ENCODE measurements at places on chromosomes 2 and 18.

- H3K27me3 ChIP-seq: no peaks in the 10 kb centered on the region
- no peak overlapping the region for H3K27ac ChIP-seq
- H3K4me3 ChIP-seq: no peak overlapping the region
- H3K36me3 ChIP-seq: no peaks in the 10 kb centered on the region
Measured at GRCh38 chr2:81263989-81264388, 959.4 kb upstream of the LRRTM1 start.

- H3K4me3 ChIP-seq: no peak overlapping the region
- H3K4me1 ChIP-seq: peaks cover 6% of the 10 kb centered on the region
- H3K27ac ChIP-seq: peak overlapping the region; percentile 54
- no peaks in the 10 kb centered on the region for H3K27me3 ChIP-seq
- no peak for DNase-seq
Measured at GRCh38 chr2:113966832-113967231, 76.9 kb downstream of the ACTR3 start.

GRCh38 chr2:238950551-238950950, 102.7 kb downstream of the TWIST2 start:
- H3K36me3 ChIP-seq: no peaks in the 10 kb centered on the region
- peaks cover 3% of the 10 kb centered on the region for H3K27me3 ChIP-seq
- no peak for DNase-seq
- no peak overlapping the region for H3K27ac ChIP-seq
- peaks cover 9% of the 10 kb centered on the region for H3K4me1 ChIP-seq

DNA sequence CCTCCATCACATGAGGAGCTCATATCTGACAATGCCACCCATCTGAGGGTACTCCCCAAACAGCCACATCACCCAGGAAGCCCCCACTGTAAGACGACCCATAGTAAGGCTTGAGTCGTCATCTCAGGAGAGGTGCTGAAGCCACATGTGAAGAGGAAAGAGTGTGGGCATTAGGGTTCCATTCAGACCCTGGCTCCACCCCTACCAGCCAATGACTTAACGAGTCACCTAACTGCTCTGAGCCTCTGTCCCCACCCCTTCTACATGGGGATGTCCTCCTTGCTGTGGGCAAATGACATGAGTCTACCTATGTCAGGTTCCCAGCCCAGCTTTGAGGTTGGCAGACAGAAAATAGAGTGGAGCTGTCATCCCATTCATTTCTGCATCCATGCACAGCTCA, 46.3 kb downstream of the C1QL2 start:
- H3K4me3 ChIP-seq: no peak overlapping the region
- H3K36me3 ChIP-seq: peaks cover 14% of the 10 kb centered on the region
- no peak overlapping the region for H3K27ac ChIP-seq
- H3K4me1 ChIP-seq: no peaks in the 10 kb centered on the region

GRCh38 chr2:45103351-45104345, 94.4 kb upstream of the SIX2 start:
- peaks cover 5% of the 10 kb centered on the region for H3K27me3 ChIP-seq
- no peak overlapping the region for H3K4me3 ChIP-seq

GRCh38 chr18:6161549-6161948, 253.2 kb downstream of the L3MBTL4 start:
- H3K36me3 ChIP-seq: no peaks in the 10 kb centered on the region
- no peaks in the 10 kb centered on the region for H3K4me1 ChIP-seq
- no peak overlapping the region for H3K4me3 ChIP-seq

- H3K27ac ChIP-seq: peak overlapping the region; percentile 50
- H3K4me1 ChIP-seq: peaks cover 8% of the 10 kb centered on the region
- no peaks in the 10 kb centered on the region for H3K27me3 ChIP-seq
- no peak overlapping the region for H3K4me3 ChIP-seq
- no peak for DNase-seq
Measured at GRCh38 chr18:228586-228985, 39.3 kb downstream of the THOC1 start.

DNA sequence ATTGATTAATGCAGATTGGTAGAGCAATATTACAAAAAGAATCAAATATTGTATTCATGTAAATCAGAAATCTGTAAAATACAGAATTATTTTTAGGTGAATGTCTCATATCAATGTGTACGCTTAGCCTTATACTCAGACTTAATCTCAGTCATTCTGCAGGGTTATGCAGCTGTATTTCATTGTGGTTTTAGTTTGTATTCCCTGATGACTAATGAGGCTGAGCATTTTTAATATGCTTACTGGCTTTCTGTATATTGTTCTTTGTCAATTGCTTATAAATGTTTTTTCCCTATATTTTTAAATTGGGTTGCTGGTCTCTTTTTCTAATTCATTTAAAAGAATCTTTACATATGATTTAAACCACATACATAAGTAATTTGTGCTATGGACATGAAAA, 50.1 kb downstream of the CDH19 start:
- H3K27me3 ChIP-seq: no peaks in the 10 kb centered on the region
- no peaks in the 10 kb centered on the region for H3K36me3 ChIP-seq
- H3K4me3 ChIP-seq: no peak overlapping the region
- no peak overlapping the region for H3K27ac ChIP-seq

- H3K4me1 ChIP-seq: no peaks in the 10 kb centered on the region
- DNase-seq: no peak
- no peaks in the 10 kb centered on the region for H3K27me3 ChIP-seq
- H3K4me3 ChIP-seq: no peak overlapping the region
Measured at GRCh38 chr2:150282357-150282756, 205.1 kb downstream of the RND3 start.

- no peak overlapping the region for H3K27ac ChIP-seq
- no peaks in the 10 kb centered on the region for H3K27me3 ChIP-seq
- no peak for DNase-seq
- peaks cover 8% of the 10 kb centered on the region for H3K4me1 ChIP-seq
- no peak overlapping the region for H3K4me3 ChIP-seq
Measured at GRCh38 chr2:186477790-186478189, 8.3 kb upstream of the ZC3H15 start.

- no peak overlapping the region for H3K4me3 ChIP-seq
- no peak overlapping the region for H3K27ac ChIP-seq
- no peak for DNase-seq
Measured at GRCh38 chr2:64837116-64837731, 152.0 kb upstream of the SLC1A4 start.

GRCh38 chr2:26718949-26719686, 26.6 kb downstream of the KCNK3 start:
- no peaks in the 10 kb centered on the region for H3K36me3 ChIP-seq
- H3K4me3 ChIP-seq: no peak overlapping the region
- H3K27me3 ChIP-seq: no peaks in the 10 kb centered on the region
- H3K27ac ChIP-seq: no peak overlapping the region

DNA sequence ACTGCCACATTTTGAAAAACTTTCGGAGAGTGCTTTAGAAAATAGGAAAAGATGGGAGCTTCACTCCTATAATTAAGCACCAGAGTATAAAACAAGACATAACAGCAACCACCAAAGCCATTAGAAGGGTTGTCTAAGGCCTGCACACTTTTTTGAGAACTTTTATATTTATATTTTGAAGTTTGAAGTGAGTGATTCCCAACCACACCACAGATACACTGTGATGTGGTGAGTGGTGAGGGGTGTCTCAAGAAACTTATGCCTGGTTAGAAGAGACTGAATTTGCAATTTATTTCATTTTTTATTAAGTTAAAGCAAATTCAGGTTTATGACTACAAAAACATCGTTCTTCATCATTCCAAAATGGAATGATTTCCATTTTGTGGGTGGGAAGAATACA, 161.9 kb downstream of the DNAH6 start:
- no peak overlapping the region for H3K27ac ChIP-seq
- H3K36me3 ChIP-seq: no peaks in the 10 kb centered on the region
- H3K4me3 ChIP-seq: peak overlapping the region; percentile 58
- no peak for DNase-seq
- H3K4me1 ChIP-seq: peaks cover 52% of the 10 kb centered on the region

DNA sequence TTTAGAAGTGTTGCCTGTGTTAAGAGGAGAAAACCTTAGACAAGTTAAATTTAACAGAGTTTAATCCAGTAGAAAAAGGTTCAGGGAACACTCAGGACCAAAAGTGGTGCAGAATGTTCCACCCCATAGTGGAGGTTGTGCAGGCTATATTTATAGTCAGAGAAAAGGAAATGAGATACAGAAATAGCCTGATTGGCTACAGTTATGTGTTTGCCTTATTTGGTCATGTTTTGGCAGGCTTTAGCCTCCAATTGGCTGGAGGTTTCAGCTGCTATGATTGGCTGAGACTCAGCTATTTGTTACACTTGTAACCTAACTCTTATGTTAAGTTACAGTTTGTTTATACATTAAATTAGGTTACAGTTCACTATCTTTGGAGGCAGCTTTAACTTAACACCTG, 4.2 kb downstream of the STAMBP start:
- peaks cover 51% of the 10 kb centered on the region for H3K4me1 ChIP-seq
- H3K27ac ChIP-seq: no peak overlapping the region
- H3K27me3 ChIP-seq: no peaks in the 10 kb centered on the region
- DNase-seq: no peak

DNA sequence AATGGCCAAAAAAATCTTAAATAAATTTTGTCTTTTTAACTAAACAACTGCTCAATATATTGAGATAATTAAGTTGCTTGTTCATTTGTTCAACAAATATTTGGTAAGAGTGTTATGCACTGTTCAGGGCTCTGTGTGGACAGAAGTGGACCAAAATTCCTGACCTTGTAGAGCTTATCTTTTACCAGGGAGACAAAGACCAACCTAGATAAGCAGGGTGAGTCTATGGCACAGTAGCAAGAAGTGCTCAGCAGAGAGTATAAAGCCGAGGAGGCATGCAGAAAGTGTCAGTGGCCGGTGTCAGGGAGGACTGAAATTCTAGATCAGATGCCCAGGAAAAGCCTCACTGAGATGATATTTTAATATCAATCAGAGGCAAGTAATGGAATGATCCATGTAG, 2.6 kb downstream of the RAB27B start:
- peaks cover 25% of the 10 kb centered on the region for H3K27me3 ChIP-seq
- peaks cover 28% of the 10 kb centered on the region for H3K4me1 ChIP-seq
- H3K27ac ChIP-seq: no peak overlapping the region
- H3K4me3 ChIP-seq: no peak overlapping the region

GRCh38 chr2:17272652-17273525, 245.4 kb downstream of the RAD51AP2 start:
- no peaks in the 10 kb centered on the region for H3K27me3 ChIP-seq
- no peak overlapping the region for H3K27ac ChIP-seq
- H3K4me1 ChIP-seq: no peaks in the 10 kb centered on the region

DNA sequence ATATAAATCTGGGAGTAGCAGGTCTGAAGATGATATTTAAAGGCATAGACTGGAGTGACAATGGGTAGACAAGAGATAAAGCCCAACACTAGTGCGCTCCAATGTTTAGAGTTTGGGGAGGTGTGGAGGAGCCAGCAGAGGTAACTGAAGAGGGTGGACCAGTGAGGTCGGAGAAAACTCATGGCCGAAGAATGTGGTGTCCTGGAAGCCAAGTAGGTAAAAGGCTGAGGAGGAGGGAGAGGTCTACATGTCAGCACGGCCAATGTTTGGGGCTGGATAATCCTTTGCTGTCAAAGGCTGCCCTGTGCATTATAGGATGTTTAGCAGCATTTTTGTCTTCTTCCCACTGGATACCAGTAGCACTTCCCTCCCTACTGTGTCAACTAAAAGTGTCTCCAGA, 78.8 kb upstream of the KCNE4 start:
- peaks cover 5% of the 10 kb centered on the region for H3K27me3 ChIP-seq
- no peak overlapping the region for H3K4me3 ChIP-seq
- DNase-seq: no peak
- H3K27ac ChIP-seq: no peak overlapping the region
- no peaks in the 10 kb centered on the region for H3K36me3 ChIP-seq

DNA sequence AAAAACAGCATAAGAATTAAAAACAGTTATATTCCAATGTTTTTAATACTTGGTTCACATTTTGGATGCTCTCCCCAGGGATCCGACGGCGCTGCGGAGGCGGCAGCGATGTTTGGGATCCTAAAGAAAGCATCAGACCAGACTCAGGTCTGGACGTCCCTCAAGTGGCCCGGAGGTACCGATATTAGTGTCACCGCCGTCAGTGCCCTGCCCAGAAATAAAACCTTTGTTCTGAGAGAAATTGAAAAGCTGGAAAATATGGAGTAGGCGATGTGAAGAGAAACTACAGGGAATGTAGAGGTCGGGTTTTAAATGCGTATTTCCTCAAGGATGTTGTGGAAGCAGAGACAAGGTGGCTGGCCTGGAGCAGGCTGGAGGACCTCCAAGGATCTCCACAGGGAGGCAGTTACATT, 683 bp upstream of the TBC1D8 start:
- H3K27me3 ChIP-seq: peaks cover 10% of the 10 kb centered on the region
- DNase-seq: no peak
- H3K4me3 ChIP-seq: peak overlapping the region; percentile 86
- peak overlapping the region; percentile 7 for H3K27ac ChIP-seq
- peaks cover 28% of the 10 kb centered on the region for H3K4me1 ChIP-seq

GRCh38 chr2:160498137-160498536, 4.5 kb upstream of the RBMS1 start:
- H3K4me3 ChIP-seq: no peak overlapping the region
- no peaks in the 10 kb centered on the region for H3K36me3 ChIP-seq
- no peaks in the 10 kb centered on the region for H3K27me3 ChIP-seq
- peaks cover 12% of the 10 kb centered on the region for H3K4me1 ChIP-seq
- H3K27ac ChIP-seq: peak overlapping the region; percentile 13
- no peak for DNase-seq

GRCh38 chr18:6315517-6316331, 99.0 kb downstream of the L3MBTL4 start:
- no peak for DNase-seq
- H3K4me3 ChIP-seq: no peak overlapping the region
- H3K27ac ChIP-seq: no peak overlapping the region
- no peaks in the 10 kb centered on the region for H3K4me1 ChIP-seq

DNA sequence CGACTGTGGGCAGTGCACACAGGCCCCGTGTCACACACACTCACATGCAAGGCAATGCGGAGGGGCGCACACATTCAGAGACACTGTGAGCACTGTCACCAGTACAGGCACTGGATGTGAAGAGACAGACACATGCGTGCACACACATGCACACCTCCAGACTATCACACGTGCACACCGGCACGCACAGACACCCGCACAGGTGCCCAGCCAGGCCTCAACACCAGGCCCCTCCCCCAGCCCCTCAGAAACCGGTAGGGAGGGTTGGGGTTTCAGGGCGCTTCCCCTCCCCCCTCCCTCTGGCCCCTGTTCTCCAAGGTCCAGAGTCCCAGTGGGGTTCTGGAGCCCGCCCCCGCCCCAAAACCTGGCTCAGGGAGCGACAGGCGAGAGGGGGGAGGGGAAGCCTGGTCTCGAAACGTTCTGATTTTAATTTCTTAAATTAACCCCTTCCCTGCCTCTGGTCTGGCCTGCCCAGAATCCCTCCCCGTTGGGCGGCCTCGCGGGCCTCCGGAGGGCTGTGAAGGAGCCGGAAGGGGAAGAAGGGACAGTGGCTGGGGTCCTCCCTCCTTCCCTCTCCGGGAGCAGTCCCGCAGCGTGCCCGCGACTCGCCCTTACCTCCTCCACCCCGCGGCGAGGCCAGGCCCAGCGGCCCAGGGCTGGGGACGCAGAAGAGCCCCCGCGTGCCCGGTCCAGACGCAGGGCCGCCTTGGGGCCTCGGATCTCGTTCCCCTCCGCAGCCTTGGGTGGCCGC, 558 bp downstream of the FBXO41 start:
- peak overlapping the region; percentile 85 for H3K27ac ChIP-seq
- peaks cover 28% of the 10 kb centered on the region for H3K4me1 ChIP-seq
- no peaks in the 10 kb centered on the region for H3K27me3 ChIP-seq
- DNase-seq: no peak
- no peaks in the 10 kb centered on the region for H3K36me3 ChIP-seq
